ENCODE measurements at places on chromosomes 3 and 15. TPM values are rescaled to one million over a fixed set of nuclear protein-coding genes. Genes with fewer than 3 reads are reported as not detected.

GRCh38 chr3:138197058-138197457 lies 10.0 kb downstream of the ARMC8 start:
- DNase-seq, result peak; percentile 79

DNA sequence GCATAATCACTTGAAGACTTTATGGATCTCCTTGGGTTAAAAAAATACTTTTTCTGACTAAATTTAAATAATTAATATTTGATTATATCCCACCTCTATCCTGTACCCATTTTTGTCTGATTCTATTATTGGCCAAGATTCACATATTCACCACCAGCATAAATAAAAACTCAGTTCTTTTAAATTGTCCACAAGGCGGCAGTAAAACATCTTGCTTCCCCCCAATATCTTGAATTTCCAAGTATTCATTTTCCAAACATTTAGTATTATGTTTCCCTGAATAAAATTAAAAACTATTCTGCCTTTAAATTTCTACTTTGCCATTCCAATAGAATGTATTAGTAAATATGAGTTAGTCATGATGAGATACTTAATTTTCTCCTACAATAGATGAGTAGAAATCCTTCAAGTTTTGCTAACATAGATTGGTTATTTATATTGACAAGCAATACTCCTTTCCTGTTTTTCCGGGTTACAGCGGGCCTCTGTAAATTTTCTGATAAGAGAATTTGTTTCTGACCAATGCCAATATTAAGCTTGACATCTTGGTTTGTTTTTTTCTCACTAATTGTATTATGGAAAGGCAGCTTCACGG lies 218.7 kb upstream of the MDFIC2 start:
- peak; percentile 67 for DNase-seq

Gene GABRR3
- not detected for total RNA-seq

- DNase-seq, result no peak
These were observed 67.2 kb downstream of the LPP start for GRCh38 chr3:188220988-188221818.

- DNase-seq, result no peak
These were observed 38.6 kb downstream of the RFTN1 start for GRCh38 chr3:16474920-16475319.

Gene C3orf22
- not detected for total RNA-seq

Gene CEP70
- 11.6 TPM for total RNA-seq

Gene RAD51
- total RNA-seq, result not detected

DNA sequence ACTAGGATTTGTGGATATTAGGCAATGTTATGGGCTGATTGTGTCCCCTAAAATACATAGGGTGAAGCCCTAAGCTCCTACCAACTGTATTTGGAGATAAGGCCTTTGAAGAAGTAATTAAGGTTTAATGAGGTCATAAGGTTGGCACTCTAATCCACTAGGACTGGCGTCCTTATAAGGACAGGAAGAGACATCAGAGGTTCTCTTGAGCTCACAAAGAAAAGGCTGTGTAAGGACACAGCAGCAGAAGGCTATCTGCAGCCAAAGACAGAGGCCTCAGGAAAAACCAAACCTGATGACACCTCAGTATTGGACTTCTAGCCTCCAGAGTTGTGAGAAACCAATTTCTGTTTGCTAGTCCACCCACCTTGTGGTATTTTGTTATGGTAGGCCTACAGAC lies 416.7 kb downstream of the ZBTB20 start:
- no peak for DNase-seq

DNA sequence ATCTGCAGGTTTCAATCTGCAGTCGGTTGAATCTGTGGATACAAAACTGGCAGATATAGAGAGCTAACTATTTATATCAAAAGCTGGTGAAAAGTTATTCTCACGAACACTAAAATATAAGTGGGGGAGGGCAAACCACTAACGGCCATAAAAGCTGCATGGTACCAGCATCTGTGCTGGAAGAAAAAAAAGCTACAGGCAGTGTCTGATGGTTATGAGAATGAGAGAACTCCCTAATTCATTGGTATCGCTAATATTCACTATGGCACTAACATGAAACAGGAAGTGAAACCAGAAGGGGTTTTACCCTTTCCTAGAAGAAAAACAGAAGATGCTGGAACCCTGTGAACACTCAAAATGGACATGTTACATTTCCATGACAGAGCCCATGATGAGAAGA lies 15.9 kb downstream of the CEP70 start:
- DNase-seq, result peak; percentile 20

GRCh38 chr15:37204692-37205091 lies 104.3 kb upstream of the MEIS2 start:
- no peak for DNase-seq

Gene LRRC15
- not detected for total RNA-seq

Gene WWTR1
- total RNA-seq, result 89.4 TPM

DNA sequence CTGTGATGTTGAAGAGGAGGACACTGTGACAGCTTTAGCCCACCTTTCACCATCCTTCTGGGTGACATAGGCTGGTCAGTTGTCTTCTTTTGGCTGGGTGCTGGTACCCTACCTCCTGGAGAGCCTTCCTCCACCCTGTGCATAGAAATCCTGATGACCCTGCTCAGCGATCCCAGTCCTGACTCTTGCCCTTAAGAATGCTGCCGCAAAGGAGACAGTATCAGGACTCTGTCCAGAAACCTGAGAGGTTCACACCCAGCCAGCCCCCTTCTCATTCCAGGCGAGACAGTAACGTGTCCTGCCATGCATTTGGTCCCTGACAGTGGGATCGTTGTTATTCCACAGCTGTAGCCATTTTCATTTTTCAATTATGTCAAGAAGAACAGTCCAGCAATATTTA lies 312.8 kb upstream of the CHRM5 start:
- DNase-seq, result no peak

- no peak for DNase-seq
These were observed 123.4 kb downstream of the FEZF2 start for GRCh38 chr3:62249855-62250543.

GRCh38 chr15:58277333-58277732 lies 139.2 kb downstream of the AQP9 start:
- no peak for DNase-seq

GRCh38 chr3:125013095-125013494 lies 42.7 kb downstream of the HEG1 start:
- DNase-seq, result no peak

DNA sequence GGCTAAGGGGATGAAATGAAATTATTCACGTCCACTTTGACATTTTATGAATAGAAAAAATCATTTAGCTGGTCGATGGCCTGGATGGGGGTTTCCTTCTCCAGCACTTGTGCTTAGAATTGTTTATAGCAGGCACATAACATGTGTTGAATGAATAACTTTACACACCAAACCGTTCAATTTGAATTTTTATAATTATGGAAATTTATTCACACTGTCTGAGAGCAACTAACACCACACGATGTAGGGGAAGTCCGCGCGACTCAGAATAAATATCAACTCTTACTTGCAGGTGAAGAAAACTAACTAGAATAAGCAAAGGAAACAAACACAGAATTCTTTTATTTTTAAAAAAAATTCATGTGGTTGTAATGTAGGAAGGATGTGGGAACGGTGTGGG lies 81.3 kb downstream of the MINAR1 start:
- no peak for DNase-seq

Gene LEKR1
- total RNA-seq, result not detected

DNA sequence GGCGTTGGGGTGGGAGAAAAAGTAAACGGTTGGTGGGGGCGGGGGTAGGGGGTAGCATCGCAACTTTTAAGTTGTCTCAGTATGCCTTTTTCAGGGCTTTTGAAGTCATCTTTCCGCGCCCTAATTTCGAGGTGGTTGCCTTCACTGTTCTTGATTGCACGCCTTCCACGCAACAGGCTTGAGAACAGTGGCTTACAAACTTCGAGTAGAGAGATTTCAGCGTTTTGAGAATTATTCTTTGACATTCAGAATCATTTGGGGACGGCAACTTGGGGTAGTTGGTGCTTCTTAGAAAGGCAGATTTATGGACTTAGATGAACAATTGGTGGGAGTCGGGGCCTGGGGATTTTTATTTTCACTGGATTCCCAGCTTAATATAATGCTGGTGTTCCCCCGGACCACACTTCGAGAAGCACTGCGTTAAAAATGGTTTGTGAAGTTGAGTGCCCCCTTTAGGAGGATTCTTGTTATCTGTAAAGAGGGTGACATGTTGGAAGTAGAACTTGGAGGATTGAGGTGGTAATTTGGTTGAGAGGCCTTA lies 880 bp downstream of the PPP4R2 start:
- DNase-seq, result no peak

DNA sequence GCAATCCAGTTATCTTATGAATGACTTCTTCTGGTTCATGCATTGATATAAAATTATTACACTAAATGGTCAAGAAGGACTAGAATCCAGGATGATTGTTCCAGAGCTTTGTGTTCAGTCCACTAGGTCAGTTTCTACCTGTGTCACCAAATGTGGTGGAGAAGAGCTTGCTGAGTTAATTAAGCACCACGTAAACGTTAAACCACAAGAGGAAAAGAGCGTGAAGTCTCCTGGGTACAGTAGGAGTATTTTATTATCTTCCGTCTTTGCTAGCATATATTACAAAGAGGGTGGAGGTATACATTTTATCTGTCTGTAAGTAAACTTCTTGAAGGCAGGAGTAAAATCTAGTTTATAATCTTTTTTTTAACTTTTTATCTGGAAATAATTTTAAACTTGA lies 23.5 kb downstream of the CHP1 start:
- no peak for DNase-seq

DNA sequence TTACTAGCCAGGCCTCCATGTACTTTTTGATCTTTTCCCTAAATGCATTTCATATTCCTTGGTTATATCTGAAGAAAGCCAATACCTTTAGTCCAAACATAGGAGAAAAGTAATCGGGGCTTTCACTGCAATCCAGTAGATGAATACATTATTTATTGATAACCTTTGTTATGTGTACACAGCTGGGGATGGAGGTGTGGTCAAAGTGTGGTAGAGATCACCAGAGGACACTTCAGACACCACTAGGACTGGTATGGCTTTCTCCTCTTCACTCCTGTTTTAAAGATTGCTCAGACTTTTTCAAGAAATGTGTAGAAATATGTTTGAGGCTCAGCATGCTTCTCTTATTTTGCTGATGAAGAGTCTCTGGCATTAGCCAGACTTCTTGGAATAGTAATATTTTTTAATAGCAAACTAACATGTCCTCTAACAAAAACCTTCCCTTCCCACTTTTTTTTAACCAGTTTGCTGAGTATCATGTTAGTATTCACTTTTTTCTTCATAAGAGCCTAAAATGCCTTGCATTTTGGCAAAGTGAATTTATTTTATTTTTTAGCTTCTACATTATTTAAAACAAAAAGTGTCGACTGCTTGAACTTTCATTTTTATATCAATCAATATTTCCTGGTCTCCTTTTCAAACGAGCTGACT lies 65.6 kb upstream of the MBNL1 start:
- DNase-seq, result peak; percentile 38

Gene CHST14
- 5.4 TPM for total RNA-seq

GRCh38 chr3:143726727-143727126 lies 121.5 kb downstream of the SLC9A9 start:
- DNase-seq, result no peak

- no peak for DNase-seq
These were observed 146.1 kb downstream of the SUCNR1 start for GRCh38 chr3:152019508-152019907.

DNA sequence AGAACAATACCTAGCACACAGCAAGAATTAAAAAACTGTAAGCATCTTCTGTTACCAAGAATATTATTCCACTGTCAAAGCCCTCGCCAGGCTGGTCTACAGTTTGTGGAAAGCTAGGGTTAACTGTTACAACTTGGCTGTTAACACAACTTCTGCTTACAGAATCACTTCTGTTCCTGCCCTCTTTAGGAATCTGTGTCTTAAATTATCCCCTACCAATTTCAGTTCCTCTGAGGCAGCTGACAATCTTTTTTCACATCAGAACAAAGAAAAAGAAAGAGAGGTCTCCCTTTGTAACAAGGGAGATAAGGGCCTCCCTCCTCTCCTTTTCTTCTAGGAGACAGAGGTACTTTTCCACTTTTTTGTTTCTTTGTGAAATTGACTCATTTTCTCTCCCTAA lies 188.9 kb downstream of the FMN1 start:
- DNase-seq, result no peak

GRCh38 chr3:124600765-124601164 lies 129.5 kb upstream of the UMPS start:
- no peak for DNase-seq

GRCh38 chr3:74539876-74540275 lies 74.6 kb downstream of the CNTN3 start:
- DNase-seq, result no peak

DNA sequence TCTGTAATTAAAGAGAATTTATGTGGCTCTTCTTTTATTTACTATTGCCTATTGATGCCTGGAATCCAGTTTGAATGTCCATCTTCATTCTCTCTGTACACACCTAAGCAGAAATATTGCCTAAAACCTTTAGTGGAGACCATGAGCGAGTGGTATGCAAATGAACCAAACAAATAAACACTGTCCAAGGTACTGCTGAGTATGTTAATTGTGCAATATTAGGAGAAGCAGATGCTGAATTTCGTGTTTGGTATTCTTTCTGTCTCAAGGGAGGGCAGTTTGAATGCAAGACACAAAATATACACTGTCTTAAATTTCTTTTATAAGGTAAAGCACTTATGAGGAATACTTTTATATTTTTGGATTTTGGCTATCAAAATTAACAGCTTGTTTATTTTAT lies 440.9 kb downstream of the RBMS3 start:
- no peak for DNase-seq

Gene DNASE1L3
- total RNA-seq, result 0.43 TPM

DNA sequence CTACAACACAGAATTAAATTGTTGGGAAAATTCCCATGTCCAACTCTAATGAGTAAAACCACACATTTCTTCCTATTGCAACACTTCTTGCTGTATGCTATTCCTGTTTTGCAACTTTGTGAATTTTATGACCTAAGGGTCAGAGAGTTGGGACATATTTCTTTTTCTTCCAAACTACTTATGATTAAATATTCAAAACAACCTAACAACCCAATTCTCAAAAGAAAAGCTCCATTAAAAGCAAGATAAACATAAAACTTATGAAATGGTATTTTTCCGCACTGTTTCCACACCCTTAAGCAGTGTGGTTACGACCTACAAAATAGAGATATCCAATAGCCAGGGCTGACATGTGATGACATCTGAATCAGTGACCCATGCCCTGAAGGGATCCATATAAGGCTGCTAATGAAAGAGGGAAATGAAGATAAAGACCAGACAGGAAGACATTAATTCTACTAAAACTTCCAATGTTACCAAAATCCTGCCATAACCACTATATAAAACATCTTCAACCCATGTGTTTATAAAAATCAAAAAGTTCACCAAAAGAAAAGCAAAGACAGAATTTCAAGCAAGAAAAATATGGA lies 45.6 kb downstream of the DMXL2 start:
- DNase-seq, result peak; percentile 15

DNA sequence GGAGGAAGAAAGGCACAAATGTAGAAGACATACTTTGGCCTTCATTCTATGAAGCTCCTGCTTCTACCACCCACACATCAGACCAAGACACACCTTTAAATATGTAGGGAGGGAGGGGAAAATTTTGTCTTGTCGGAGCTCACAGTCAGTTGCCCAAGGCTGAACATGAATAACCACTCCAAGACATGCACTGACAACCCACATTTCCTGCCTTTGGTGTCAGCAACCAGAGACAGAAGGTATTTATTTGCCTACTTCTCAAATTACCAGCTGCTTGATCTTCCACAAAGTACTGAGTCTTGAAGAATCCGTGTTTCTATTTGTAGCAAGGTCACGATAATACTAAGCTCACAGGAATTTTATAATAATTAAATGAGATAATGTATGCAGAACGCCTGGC lies 169.7 kb downstream of the KCNMB2 start:
- peak; percentile 20 for DNase-seq

Gene POPDC2
- 8.5 TPM for total RNA-seq

- DNase-seq, result no peak
These were observed 116.0 kb upstream of the GALNT15 start for GRCh38 chr3:16058521-16058920.

- DNase-seq, result peak; percentile 92
These were observed at the start of gene IGSF11 for GRCh38 chr3:119034256-119035013. TSS of gene IGSF11 (minus strand) at chr3:119034846. CDS start at chr3:119034582, 264 bp downstream.

Gene TRIM71
- total RNA-seq, result 2.8 TPM

Measured in stomach (tissue), 19 donors.